ENCODE measurements at places on chromosomes 7 and 10.

- DNase-seq: no peak
Measured at GRCh38 chr10:102121739-102122372, 1.7 kb upstream of the LDB1 start.

DNA sequence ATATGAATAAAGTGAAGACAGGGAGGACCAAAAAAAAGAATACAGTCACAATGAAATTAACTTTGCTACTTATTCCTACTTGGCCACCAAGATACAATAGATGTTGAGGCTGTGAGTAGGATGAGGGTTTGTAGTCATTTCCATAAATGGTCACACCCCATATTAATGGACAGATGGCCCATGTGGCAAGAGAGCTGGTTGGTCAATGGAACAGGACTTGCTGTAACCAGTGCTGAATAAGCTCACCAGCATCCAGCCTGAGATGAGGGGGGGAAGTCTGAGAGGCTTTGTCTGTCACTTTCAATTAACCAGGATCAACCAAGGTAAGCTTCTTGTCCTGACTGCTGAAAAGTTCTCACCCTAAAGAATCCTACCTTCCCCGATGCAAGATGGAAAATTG is 130.4 kb upstream of the KCNMA1 start:
- DNase-seq: no peak

DNA sequence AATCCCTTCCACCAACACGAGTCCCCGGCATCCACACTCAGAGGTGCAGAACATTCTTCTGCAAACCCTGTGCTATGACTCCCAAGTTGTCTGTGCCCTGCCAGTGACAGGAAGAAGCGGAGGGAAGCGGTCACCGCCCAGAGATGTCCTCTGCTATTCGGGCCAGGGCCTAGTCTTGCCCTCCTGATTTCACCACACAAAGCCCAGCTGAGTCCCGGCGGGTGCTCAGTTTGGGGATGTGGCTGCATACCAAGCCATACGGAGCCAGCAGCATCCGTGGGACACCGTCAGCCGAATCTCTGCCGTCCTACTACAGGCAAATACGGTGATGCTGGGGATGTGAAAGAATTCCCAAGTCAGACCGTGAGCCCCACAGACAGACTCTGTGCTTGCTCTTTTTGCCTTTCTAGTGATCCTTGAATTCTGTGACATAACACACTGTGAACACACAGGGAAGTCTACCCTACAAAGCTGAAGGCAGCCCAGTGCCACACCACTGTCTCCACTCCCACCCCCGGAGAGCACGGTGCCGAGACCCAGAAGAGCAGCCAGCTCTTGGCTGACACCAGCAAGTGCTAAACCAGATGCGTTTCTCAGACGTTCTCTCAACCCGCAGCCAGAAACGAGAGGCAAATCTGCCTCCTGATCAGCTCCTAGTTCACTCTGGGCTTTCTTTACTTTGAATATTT is 2.0 kb downstream of the STK32C start:
- DNase-seq: no peak

- no peak for DNase-seq
Measured at GRCh38 chr10:117884093-117884492, 162.6 kb downstream of the RAB11FIP2 start.

GRCh38 chr10:14975672-14976273 is 16.6 kb downstream of the MEIG1 start:
- DNase-seq: no peak

- no peak for DNase-seq
Measured at GRCh38 chr10:70341016-70341415, 41.4 kb downstream of the LRRC20 start.

GRCh38 chr10:32927750-32928149 is 30.3 kb downstream of the ITGB1 start:
- DNase-seq: no peak

- DNase-seq: no peak
Measured at GRCh38 chr7:1181640-1182039, 21.6 kb upstream of the ZFAND2A start.

DNA sequence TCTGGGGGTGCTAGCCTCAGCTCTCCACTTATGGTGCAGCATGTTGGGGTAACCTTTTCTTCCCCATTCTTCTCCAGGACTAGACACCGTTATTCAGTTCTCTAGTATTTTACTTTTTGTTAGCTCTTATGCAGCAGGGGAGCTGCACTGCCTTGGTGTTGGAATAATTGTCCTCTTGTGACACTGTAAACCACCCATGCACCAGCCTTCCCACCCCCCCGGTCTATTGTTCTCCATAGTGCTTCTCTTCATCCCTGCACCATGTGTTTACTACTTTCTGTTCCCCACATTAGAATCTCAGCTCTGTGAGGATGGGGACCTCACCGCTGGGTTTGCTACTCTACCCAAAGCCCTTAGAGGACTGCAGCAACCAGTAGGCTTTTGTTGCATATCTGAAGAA is 230.7 kb downstream of the RPS24 start:
- DNase-seq: no peak

DNA sequence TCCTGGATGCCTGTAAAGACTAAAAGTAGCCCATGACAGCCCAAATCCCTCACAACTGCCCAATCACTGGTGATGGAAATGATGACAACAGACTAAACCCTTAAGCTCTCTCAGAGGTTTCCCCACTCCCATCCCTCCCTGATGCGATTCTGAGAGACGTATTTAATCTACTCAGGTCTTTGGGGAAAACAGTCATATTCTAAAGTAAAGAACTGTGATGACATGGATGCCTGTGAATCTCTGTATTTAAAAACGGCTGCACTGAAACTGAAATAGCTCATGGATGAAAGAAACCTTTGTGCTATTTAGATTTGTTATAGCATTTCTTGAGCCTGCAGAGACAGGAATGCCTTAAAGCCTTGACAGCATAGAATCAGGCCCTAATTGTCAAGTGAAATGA is 28.5 kb downstream of the VPS41 start:
- DNase-seq: no peak

DNA sequence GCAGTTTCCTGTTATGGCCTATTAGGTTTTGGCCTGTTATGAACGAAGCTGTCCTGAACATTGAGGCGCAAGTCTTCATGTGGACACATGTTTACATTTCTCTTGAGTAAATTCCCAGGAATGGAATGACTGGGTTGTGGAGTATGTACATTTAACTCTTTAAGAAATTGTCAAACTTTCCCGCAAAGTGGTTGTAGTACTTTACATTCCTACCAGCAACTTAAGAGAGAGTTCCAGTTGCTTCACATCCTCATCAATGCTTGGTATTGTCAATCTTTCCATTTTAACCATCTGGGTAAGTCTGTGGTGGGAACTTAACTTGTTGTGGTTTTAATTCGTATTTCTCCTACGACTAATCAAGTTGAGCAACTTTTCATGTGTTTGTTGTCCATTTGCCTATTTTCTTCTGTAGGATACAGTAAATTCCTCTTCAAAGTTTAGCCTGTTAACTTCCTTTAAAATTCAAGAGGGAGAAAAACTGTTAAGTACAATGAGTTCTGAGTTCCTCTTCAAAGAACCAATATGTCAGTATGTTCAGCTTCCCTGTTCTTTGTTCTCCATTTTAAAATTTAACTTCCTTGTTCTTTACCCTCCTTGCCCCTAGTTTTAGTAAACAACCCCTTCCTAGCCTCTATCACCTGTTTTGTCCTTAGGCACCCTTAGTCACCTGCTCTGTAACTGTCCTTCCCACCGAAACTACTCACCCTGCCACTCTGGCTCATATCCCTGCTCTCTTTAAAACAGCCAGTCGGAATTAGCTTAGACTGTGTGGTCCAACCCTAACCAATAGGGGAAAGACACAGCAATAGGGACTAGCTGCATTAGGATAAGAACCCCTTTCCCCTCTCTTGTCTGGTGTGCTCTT is 74.0 kb downstream of the FAM241B start:
- no peak for DNase-seq

DNA sequence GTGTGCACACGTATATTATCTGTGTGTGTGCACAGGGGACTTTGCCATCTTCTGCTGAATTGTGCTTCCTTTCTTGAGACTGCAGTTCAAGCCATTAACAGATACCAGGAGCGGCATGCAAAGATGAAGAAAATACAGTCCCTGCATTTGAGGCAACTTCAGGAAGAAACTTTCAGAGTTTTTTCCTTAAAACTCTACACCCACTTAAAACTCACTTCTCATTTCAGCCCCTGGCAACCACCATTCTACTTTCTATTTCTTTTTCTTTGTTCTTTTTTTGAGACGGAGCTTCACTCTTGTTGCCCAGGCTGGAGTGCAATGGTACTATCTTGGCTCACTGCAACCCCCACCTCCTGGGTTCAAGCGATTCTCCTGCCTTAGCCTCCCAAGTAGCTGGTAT is 448.9 kb upstream of the ZMIZ1 start:
- DNase-seq: no peak

DNA sequence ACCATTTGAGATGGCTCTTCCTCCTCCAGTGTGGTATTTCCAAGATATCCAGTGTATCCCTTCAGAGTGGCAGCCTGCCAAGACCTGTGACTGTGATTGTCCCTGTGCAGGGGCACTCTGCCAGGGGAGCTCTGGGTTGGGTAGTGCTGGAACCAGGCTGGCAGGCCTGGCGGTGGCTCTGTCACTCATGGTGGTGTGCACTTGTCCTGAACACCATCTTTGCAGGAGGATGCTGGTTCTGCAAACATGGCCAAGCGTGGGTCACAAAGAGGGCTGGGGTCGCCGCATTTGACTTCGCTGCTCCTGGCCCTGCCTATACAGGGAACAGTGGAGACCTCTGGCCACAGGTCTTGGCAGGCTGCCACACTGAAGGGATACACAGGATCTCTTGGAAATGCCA is 205.2 kb downstream of the PRPF18 start:
- no peak for DNase-seq

- no peak for DNase-seq
Measured at GRCh38 chr7:55233001-55233400, 132.1 kb upstream of the LANCL2 start.

- DNase-seq: peak; percentile 59
Measured at GRCh38 chr10:43407148-43407575, 1.8 kb downstream of the HNRNPF start.

DNA sequence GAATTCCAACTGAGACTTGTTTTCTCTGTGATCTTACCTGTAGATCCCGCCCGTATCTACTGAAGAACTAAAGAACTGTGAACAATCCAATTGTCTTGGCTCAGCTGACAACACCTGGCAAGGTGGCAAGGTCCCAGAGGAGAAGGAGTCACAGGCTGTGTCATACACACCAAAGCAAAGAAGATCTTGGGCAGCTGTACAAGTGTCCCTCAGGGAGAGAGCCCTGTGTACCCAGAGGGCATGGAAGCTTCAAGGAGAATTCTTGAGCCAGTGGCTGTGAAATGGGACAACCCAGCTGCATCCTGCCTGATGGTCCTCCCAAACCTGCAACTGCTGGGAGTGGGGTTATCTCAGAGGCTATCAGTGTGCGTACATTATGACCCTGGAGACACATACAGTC is 46.7 kb upstream of the TECTB start:
- DNase-seq: no peak

GRCh38 chr7:28490831-28491230 is 78.5 kb downstream of the CREB5 start:
- DNase-seq: no peak

- no peak for DNase-seq
Measured at GRCh38 chr10:89600041-89600440, 45.0 kb downstream of the PANK1 start.

GRCh38 chr10:62501547-62501946 is 127.4 kb downstream of the ZNF365 start:
- DNase-seq: no peak

- DNase-seq: no peak
Measured at GRCh38 chr10:52551046-52551445, 221.5 kb downstream of the MBL2 start.

GRCh38 chr7:151429237-151429559 is 10.7 kb downstream of the CRYGN start:
- no peak for DNase-seq

DNA sequence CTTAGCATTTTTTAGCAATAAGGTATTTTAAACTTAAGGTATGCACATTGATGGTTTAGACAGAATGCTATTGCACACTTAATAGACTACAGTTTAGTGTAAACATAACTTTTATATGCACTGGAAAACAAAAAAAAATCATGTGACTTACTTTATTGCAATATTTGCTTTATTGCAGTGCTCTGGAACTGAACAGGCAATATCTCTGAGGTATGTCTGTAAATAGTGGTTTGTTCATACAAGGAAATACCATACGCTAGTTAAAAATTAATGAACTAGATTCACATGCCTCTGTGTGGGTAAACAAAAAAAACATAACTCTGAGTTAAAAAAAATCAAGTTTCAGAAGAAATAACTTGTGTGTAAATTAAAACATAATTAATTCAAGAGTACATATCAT is 479.0 kb upstream of the MKI67 start:
- DNase-seq: no peak

GRCh38 chr7:8411103-8411502 is 22.3 kb upstream of the NXPH1 start:
- no peak for DNase-seq

GRCh38 chr7:130904031-130904757 is 170.2 kb upstream of the KLF14 start:
- DNase-seq: no peak

GRCh38 chr10:48363617-48364355 is 57.3 kb downstream of the MAPK8 start:
- peak; percentile 34 for DNase-seq

- DNase-seq: no peak
Measured at GRCh38 chr10:130621231-130621775, 485.1 kb downstream of the GLRX3 start.

- DNase-seq: no peak
Measured at GRCh38 chr10:47167591-47167990, 132.4 kb upstream of the GDF10 start.

DNA sequence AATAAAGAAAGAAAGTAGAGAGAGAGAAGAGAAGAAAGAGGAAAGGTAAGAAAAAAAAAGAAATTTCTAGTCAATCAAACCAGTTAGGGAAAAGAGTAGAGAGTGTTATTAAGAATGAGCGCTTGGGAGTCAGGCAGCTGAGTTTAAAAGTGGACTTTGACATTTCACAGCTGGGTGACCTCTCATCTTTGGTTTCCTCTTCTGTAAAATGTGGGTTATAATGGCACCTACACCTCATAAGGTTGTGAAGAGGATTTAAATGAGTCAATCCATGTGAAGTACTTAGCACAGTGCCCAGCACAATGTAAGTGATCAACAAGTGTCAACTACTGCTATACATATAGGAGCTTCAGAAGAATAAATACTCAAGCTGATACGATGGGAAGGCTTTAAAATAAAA is 12.2 kb downstream of the HOXA1 start:
- no peak for DNase-seq

- no peak for DNase-seq
Measured at GRCh38 chr10:68172324-68172723, 59.6 kb downstream of the ATOH7 start.

DNA sequence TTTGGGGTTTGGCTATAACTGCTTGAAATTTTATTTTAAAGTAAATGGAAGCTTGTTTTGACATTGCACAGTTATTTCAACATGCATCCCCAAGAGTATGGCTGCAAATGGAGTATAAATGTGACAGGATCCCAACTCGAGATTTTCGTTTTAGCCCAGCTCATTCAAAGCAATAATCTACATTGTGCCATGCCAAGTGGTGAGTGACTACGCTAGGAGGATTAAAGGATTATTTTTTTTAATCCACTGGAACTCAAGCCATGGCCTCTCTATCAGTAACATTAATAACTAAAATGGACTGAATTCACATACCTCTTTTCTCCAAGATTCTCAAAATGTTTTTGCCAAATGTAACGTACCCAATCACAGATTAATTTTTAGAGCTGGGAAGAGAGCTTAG is 60.6 kb upstream of the AUTS2 start:
- no peak for DNase-seq

GRCh38 chr7:149209518-149210269 is 14.3 kb downstream of the ZNF282 start:
- DNase-seq: peak; percentile 51

- DNase-seq: no peak
Measured at GRCh38 chr10:392705-393037, 257.4 kb downstream of the ZMYND11 start.
